Fibroblast of villous mesenchyme (primary cell): ENCODE measurements at places on chromosomes 4 and X. TPM values are rescaled to one million over a fixed set of nuclear protein-coding genes. Genes with fewer than 3 reads are reported as not detected.

Gene NALF2
- not detected in 2 replicates for total RNA-seq

Gene RAB9A
- 44.5 and 63.0 TPM in 2 replicates for total RNA-seq

DNA sequence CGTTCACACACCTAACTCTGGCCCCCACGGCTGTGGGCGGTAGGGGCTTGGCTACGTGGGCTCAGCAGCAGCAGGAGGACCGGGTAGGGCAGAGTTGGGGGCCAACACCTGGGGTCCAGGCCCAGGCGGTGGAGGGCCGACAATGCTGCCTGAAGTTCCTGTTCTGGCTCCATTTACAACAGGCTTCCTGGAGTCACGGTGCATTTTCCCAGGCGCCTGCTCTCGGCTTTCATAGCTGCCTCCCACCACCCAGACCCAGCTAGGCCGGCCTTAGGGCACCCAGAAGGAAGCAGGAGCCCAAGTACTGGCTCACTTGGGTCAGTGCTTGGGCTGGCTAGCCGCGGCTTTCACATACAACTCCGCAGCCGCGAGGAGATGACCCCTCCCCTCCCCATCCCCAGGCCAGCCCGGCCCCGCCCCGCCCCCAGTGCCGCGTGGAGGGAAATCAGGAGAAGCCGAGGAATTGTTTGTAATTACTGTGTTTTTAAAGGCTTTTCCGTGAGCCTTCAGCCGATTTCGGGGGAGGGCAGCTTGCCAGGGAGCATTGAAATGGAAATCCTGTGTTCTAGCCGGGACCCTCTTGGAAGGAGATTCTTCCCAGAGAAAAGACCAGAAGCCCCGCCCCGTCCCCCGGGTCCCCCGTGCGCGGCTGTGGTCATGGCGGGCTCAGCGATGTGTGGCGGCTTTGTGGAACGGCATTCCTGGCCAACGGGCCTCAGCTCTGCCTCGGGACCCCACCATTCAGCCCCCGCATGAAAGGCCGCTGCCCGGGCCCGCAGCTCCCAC lies 28.5 kb downstream of the PJA1 start:
- DNase-seq, result peak; percentile 55

DNA sequence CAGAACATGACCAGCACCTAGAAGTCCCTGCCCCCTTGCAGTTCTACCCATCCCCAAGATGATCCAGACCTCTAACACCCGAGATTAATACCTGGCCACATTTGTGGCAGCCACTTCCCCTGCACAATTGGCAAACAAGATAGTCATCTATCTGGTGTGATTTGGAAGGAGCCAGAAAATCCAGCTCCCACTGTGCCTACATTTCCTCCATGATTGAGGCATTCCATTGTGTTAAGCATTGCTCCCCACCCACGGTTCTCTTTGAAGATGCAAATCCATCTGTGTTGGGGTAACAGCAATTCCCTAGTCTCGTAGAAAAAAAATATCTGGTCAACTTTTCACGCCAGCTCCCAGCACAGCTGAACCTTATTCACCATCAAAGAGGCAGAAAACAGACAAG lies 405.0 kb downstream of the BCOR start:
- DNase-seq, result no peak

GRCh38 chr4:8171984-8172924 lies 13.6 kb upstream of the ABLIM2 start:
- peak; percentile 52 for DNase-seq

- no peak for DNase-seq
Observed at GRCh38 chr4:38449506-38450174, 214.4 kb upstream of the KLF3 start.

GRCh38 chr4:148814030-148814429 lies 371.8 kb upstream of the NR3C2 start:
- DNase-seq, result no peak

DNA sequence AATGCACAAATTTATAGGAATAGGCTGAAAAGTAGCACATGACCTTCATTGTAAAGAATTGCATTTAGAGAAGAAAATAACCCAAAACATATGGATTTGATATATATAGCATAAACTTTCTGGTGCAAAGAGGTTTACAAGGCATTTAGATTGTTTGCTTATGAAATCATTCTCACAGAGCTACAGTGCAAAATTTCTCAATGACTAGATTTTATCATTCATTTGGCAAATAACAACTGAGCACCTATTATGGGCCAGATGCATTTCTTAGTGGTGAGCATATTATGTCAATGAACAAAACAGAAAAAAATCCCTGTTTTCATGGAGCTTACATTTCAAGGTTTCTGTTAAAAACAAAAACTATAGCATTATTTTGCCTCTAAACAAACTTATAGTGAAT lies 34.1 kb upstream of the TNIP3 start:
- DNase-seq, result peak; percentile 44
